Right lobe of liver (tissue), 6 donors: ENCODE measurements at places on chromosomes 6 and 20.

DNA sequence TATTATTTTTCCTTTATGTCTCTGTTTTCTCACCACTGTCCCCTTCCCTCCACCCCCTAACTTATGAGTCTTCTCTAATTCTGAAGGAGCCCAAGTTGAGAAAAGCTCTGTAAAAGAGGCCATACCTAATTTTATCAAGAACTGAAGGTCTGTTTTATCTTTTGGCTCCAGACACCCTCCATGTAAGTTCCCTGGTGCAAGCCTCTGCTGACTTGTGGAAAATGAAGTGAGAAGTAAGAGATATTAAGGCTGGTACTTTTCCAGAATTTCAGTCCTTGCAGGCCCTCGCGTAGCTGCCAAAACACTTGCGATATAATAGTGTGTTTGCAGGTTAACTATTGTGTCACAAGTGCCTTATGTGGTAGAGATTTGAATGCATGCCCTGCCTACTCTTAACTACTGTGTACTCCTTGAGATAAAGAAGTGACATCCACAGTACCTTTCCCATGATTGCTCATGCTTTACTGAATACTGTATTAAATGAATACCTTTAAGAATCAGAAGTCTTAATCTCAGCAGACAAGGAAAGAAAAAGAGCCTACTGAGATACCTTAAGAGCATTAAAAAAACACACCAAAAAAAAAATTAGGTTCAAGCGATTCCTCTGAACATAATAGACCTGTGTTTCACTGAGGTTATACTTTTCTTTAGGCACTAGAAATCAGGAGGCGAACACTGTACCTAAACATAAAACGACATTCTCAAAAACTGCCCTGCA, 143.6 kb upstream of the ZNF184 start:
- DNase-seq: no peak

- no peak for DNase-seq
These were observed 38.9 kb upstream of the STX16 start for GRCh38 chr20:58612121-58612691.

- DNase-seq: no peak
These were observed 8.8 kb downstream of the RSPH3 start for GRCh38 chr6:158991017-158991723.

GRCh38 chr6:34829137-34829536, 37.3 kb downstream of the BLTP3A start:
- DNase-seq: no peak

DNA sequence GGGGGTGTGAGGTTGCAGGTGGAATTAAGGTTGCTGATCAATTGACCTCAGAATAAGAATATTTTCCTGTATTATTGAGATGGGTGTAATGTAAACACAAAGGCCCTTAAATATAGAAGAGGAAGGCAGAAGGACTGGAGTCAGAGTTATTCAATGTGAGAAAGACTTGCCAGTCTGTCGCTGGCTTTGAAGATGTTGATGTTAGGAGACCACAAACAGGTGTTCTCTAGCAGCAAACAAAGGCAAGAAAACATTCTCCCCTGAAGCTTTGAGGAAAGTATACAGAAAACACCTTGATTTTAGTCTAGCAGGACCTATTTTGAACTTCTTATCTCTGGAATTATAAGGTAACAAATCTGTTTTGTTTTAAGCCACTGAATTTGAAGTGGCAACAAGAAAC, 138.9 kb upstream of the PTPRK start:
- DNase-seq: no peak

- no peak for DNase-seq
These were observed 22.4 kb downstream of the KCNQ2 start for GRCh38 chr20:63449796-63450730.
